ENCODE measurements at places on chromosomes 16 and 17.

- DNase-seq: peak; percentile 0
Measured at GRCh38 chr16:73735018-73735417, 561.6 kb upstream of the PSMD7 start.

GRCh38 chr16:75416904-75417565 lies 16.3 kb downstream of the CFDP1 start:
- DNase-seq: no peak

DNA sequence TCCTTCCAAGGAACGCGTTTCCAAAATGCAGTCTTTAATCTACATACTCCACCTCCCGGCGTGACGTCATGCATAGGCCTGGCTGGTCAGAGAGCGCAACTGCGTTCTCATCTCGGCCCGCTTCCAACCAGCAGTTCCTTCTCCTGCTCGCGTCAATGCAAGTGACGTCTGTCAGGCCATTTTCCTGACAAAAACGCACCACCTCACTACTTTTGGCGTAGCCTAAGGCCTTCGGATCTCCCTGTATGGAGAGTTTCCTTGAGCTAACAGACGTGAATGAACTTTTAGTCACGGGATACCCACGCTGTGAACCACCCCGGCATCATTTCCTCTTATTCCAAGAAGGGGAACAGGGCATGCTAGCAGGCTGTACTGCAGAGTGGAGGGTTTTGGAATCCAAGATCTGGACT lies 25.0 kb downstream of the TEX14 start:
- DNase-seq: peak; percentile 20

- DNase-seq: no peak
Measured at GRCh38 chr16:2953706-2954627, 10.1 kb upstream of the KREMEN2 start.

GRCh38 chr16:12268606-12269005 lies 292.1 kb downstream of the SNX29 start:
- DNase-seq: no peak

DNA sequence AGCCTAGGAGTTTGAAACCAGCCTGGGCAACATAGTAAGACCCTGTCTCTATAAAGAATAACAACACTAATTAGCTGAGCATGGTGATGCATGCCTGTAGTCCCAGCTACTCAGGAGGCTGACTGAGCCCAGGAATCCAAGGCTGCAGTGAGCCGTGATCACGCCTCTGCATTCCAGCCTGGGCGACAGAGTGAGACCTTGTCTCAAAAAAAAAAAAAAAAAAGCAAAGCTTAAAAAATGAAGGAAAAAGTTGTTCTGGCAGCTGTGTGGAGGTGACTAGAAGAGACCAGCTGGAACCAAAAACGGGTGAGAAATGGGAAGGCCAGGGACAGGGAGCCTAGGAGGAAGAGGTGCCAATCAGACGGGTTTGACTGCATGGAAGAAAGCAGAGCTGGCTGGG lies 4.2 kb downstream of the BCL7C start:
- DNase-seq: no peak

DNA sequence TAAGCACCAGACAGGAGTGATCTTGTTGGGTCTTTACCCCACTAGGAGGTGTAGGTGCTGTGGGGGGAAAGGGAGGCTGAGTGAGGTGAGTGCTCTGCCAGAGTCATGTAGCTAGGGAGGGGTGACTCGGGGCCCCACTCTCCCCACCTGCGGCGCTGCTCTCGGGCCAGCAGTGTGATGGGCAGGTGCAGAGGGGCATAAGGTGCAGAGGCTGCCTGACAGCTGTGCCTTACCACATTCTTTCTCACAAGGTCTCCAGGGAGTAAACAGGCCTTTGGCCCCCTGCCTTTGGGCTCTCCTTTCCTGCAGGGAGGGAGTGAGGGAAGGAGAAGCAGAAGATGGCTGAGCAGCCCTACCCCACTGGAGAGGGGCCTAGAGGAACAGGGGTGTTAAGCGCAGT lies 4.5 kb upstream of the CNP start:
- no peak for DNase-seq

GRCh38 chr17:74595037-74595750 lies 3.1 kb upstream of the CD300LD start:
- DNase-seq: no peak

DNA sequence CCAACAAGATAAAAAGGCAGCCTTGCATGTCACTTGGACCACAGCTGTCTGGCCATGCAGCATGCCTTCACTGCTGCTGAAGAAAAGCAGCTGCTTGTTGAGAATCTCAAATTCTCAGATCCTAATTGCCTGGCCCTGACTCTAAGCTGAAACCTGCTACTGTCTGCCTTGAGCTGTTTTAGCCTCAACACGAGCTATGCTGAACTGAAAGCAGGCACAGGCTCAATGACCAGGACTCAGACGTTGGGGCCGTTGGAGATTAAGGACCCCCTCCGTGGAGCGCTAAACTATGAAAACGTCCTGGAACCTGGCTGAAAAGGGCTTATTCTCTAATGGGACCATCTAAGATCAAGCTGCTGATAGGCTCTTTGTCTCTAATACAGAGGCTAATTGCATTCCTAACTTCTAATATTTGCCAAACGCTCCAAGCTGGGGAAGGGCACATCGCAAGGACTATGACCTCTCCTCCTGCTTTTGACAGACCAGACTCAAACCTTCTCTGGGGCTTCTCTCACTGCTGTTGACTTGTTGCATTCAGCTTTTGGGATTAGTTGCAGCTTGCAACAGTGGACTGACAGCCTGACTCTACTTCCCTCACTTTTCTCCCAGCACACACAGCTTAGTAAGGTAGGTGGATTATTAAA lies 4.6 kb upstream of the PLK1 start:
- DNase-seq: no peak

- no peak for DNase-seq
Measured at GRCh38 chr17:68812876-68813584, 142.2 kb downstream of the ABCA8 start.

DNA sequence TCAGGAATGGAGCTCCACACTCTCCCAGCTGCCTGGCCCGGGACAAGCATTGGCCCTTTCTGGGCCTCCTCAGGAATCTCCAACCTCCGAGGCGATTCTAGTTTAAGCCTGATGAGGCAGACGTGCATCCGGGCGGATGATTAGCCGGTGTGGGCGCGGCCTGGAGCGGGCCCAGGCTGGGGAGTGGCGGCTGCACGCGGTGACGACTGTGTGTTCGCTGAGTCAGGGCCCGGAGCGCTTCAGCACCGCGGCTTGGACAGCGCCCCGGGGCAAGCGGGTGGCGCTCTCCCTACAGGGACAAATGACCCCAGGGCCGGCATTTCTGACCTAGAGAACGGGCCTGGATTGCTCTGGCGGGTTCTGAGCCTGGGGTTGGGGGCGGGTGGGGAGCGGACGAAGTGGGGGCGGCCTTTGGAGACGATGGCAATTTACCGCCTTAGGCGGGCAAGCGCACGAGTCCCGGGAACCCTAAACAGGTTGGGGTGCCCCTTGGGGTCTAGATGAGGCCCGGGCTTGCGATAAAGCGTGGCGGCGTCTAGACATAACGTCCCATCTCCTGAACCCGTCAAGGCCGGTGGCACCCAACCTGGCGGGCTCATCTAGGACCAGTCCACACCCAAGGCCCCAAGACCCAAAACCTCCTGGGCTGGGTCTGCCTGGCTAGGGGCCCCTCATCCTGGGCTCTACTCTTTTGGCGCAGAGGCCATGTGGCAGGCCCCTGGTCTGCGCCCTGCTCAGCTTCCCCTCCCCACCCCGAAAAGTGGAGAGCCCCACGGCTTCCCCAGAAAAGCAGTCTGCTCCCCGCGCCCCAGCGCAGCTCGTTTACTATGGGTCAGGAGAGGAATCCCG lies 22.3 kb upstream of the ZNHIT3 start:
- DNase-seq: peak; percentile 41

DNA sequence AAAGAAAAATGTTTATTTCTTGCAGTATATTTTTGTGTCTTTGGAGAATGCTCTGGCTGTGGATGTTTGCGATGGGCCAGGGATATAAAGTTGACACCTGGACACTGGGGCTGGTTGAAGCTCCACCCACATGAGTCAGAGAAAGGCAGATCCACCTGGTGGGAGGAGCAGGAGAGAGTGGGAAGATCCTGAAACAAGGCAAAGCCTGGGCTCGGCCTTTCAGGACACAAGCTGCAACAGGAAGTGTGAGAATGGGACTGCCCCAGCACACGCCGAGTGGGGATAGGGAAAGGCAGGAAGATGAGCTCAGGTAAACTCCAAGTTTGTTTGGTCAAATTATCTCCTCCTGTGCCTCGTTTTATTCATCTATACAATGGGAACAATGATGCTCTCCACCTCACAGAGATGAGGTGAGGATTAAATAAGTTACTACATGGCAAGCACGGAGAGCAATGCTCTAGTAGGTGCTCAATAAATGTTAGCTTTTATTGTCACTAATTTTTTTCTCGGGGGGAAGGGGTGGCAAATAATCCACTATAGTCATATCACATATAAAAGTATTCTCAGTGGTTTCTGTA lies 21.4 kb upstream of the PITPNM3 start:
- DNase-seq: no peak

DNA sequence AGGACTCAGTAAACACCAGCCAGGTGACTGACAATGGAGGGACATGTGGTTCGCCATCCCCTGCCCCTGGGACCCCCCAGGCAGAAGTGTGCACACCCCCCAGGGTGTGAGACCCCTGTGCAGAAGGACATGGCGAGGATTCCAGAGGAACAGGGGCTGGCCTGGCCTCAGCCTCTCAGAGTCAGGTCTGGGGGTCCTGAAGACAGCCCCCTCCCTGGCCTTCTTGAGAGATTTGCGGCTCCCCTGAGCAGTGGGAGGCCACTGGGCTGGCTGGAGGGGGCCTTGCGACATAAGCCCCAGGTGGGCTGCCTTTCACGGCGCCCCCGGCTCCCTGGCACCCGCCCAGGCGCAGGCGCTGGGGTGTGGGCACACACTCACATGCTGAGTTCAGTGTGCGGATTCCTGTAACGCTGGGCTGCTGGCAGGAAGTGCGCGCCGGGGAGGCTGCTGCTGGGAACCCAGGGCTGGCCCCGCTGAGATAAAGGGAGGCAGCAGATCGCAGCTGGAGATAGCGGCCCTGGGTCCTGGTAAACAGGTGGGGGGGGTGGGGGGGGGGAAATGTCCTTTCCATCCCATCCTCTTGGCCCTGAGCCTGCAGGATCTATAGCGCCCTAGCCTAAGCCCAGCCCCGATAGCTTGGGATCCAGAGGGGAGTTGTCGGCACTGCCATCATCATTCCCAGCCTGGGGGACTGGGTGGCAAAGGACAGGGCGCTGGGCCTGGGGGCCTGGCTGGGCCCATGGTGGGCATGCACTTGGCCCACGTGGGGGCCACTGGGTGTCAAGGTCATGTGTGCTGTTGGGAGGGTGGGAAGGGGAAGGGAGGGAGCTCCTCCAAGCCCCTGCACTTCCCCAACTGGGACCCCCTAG lies 27.1 kb downstream of the TMEM235 start:
- DNase-seq: peak; percentile 63

DNA sequence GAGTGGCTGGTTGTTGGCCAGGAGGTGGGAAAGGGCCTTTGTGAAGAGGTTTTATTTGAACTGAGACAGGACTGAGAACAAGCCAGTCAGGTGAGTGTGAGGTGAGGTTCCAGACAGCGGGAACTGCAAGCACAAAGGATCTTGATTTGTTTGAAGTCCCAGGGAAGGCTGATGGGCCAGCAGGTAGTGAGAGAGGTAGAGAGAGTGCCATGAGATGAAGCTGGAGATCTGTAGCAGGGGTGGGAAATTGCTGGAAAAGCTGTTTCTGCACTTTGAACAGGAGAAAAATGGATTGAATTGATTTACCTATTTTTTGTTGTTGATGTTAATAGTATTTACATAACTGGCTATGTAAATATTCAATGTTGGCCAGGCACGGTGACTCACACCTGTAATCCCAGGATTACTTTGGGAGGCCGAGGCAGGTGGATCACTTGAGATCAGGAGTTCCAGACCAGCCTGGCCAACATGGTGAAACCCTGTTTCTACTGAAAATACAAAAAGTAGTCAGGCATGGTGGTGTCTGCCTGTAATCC lies 7.7 kb upstream of the DCTPP1 start:
- DNase-seq: no peak

GRCh38 chr16:79589601-79590102 lies 10.9 kb downstream of the MAF start:
- no peak for DNase-seq

- no peak for DNase-seq
Measured at GRCh38 chr16:86320237-86320595, 190.1 kb upstream of the FOXF1 start.

DNA sequence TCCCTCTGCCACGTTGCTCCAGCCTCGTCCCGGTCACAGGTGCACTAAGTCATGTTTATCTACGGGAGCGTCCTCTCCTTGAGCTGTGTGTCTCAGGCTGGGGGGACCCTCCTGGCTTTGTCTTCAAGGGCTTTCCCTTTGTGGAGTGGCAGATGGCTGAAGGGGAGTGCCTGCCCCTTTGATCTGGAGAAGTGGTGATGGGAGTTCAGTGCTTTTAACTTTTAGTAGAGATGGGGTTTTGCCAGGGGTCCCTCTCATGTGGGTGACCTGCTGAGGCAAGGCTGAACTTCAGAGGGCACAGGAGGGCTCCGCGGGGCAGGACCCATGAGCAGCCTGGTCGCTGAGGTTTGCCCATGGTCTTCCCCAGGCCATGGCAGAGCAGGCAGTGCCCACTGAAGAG lies 73.1 kb upstream of the CDC42EP4 start:
- no peak for DNase-seq

- DNase-seq: no peak
Measured at GRCh38 chr17:60548990-60549389, 22.9 kb upstream of the APPBP2 start.

- no peak for DNase-seq
Measured at GRCh38 chr16:22091721-22092120, 620 bp upstream of the VWA3A start.

DNA sequence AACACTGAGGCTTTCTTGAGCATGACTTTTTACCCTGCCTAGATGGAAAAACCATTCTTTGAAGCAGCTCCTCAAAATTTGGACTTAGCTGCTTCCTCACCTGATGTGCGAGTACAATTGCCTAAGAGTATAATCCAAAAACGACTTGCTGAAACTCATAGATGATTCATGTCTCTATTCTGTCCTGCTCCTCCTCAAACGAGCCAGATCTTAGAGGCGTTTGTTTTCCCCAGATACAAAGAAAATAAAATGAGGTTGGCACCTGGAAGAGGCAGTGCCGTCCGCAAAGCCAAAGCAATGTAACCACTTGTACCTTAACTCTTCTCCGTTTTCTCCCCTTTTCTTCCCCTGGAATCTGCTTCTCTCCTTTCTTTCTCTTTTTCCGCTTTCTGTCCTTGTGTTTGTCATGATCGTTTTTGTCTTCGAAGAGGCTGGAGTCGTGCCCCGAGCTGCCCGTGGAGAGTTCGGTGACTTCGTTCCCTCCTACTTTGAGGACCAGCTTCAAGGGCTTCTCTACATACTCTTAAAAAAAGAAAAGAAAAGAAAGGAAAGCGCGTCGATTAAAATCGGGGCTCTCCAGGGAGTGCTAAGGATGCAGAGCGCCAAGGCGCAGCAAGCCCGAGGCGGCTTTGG lies 895 bp downstream of the BRD7 start:
- no peak for DNase-seq

- DNase-seq: no peak
Measured at GRCh38 chr17:18234853-18235380, 9.5 kb downstream of the LLGL1 start.

DNA sequence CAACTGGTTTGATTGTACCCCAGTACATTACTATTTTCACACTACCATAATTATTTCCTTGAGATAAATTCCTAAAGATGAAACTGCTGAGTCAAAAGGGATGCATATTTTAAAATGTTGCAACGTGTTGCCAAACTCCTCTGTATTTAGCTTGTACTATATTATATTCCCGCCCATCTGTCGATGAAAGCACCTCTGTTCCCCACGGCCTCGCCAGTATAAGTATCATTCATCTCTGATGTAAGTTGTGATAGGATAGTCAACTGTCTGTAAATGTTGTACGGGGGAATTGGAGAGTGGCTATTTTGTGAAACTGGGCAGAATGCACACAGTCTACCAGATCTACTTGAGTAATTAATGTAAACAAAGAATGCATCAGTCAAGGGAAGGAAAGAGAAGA lies 47.7 kb upstream of the TNRC6A start:
- no peak for DNase-seq

All from stimulated activated CD4-positive, alpha-beta T cell treated with anti-CD3 and anti-CD28 coated beads, Interleukin-12 subunit alpha, Interleukin-12 subunit beta, amount 100 ng/mL, for 48 hours (primary cell).